ENCODE measurements at places on chromosomes 2 and 18.

GRCh38 chr2:8506746-8507145 lies 175.1 kb upstream of the ID2 start:
- DNase-seq, result no peak

GRCh38 chr2:28810384-28811285 lies at the start of gene SPDYA:
SPDYA (plus strand) TSS chr2:28810834; CDS start chr2:28816015, 5,181 bp downstream.
- peak; percentile 69 for DNase-seq

- no peak for DNase-seq
These were observed 120.7 kb downstream of the INHBB start for GRCh38 chr2:120466704-120467054.

DNA sequence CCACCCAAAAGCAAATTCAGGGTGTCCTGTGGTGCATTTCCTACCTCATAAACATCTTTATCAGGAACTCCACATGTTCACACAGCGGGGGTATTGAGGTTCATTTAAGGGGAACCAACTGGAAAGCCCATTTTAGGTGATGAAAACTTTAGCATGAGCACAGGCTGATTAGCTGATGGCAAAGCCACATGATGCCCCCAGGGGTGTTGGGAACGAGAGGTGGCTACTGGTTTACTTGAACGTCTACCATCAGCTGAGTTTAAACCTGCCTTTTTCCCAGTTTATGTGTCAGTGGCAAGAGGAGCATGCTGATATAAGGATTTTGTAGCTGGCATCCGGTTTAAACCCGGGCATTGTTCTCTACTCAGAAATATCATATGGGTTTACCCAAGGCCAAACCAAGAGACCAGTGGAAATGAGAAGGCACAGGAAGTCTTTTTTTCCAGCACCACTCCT lies 54.5 kb upstream of the UPP2 start:
- DNase-seq, result no peak

DNA sequence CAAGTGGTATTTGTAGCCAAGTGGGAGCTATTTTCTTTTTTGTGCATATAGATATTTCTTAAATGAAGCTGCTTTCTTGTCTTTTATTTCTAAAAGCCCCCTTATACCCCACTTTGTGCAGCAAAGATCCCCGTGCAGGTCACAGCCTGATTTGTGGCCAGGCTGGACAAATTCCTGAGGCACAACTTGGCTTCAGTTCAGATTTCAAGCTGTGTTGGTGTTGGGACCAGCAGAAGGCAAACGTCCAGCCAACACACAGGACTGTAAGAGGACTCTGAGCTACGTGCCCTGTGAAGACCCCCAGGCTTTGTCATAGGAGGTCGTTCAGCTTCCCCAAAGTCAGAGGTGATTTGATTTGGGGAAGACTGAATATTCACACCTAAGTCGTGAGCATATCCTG lies 21.9 kb downstream of the FOSL2 start:
- DNase-seq, result no peak

DNA sequence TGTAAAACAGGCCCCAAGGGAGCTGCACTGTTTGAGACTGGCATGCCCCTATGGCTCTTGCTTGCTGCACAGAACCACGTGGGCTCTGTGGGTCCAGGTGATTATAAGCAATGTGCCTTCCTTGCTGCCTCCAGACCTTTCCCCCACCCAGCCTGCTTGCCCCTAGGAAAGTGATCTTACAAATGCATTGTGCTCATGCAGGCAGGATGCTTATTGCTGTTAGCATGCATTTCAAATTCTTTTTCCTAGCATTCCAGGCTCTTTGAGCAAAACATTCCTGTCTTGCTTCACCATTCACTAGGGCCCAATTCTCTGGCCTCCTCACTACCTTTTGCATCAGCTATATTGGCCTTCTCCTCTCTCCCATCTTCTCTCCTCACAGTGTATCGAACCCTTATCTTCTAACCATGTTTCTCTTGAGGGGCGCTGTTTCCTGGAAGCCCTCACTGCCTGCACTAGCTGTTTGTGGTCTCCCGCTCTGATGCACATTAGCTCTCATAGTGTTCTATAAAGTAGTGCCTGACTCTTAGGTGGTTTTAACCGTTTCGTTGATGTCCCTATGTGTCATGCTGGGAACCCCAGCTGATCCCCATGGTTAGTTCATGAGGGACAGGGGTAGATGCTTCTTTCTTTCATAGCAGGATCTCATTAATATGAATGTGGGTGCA lies 152.9 kb upstream of the EPAS1 start:
- DNase-seq, result no peak

- DNase-seq, result no peak
These were observed 256.4 kb upstream of the NETO1 start for GRCh38 chr18:73124175-73124574.

GRCh38 chr18:2301316-2301715 lies 270.0 kb downstream of the METTL4 start:
- DNase-seq, result no peak

DNA sequence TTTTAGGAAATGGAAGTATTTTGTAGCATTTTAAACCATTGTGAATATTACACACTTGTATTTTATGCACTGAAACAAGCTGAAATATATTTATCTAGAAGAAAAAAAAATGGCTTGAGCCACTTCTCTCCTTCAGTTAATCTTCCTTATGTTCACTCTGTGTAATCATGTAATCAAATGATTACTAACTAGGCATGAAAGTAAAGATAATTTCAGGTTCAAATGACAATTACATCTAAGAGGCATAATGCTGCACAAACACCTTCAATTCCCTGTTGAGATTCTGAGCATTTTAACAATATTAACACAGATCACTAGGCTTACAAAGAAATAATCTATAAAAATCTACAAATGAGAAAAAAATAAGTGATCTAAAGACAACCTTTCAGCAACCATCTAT lies 119.6 kb upstream of the ITGB6 start:
- DNase-seq, result no peak

- DNase-seq, result no peak
These were observed 217.7 kb downstream of the EIPR1 start for GRCh38 chr2:3159782-3160545.

DNA sequence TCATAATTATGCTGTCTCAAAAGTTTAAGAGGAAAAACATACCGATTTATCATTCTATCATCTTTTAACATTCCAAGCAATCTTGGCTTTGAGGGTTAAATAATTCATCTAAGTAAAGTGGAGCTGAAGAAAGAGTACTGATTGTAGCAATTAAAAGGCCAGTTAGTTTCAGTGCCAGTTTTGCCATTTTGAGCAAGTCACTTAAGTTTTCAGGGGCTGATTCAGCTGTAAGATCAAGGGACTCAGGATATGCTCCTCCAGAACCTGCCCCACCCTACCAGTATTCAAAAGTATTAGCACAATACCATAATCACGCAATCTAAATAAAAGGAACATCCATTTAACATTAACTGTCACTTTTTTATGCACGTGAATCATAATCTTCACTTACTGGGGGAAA lies 1.9 kb downstream of the SS18 start:
- DNase-seq, result no peak

GRCh38 chr2:96320728-96321622 lies 4.1 kb upstream of the ITPRIPL1 start:
- peak; percentile 5 for DNase-seq

DNA sequence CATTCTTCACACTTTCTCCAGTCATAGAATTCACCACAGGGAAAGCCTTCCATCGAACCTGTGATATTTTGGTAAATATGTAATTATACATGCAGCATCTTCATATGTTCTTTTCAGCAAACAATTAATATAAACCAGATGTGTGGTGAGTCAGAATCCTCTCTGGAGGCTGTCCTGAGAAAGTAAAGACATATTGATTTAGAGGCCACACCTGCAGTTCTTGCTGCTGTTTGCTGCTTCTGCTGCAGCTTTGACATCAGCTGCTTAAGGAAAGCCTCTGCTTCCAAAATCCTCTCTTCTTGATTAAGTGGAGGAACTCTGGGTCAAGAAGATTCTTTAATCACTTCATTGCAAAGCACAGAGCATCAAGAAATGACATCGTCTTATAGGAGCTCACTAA lies 568.8 kb upstream of the ZEB2 start:
- no peak for DNase-seq

GRCh38 chr2:126971162-126971480 lies 72.4 kb downstream of the TEX51 start:
- DNase-seq, result no peak

GRCh38 chr2:12856934-12857601 lies 140.3 kb downstream of the TRIB2 start:
- no peak for DNase-seq

DNA sequence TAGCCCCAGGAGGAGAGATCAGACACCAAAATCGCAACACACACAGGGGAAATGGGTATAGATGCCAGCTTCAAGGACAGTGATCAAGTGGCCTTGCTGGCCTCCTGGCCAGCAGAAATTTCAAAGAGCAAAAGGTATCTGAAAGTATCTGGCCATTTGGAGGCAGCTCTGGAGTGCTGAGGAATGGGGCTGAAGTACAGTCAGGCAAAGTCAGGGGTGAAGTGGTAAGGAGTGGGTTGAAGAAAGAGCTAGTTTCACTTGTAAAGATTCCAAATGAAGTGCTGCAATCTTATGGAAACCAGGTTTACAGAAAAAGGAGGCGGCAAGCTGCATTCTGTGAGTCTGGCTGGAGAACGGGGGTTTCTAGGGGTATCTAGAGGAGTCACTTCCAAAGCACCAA lies 19.2 kb upstream of the PCBP1 start:
- DNase-seq, result no peak

GRCh38 chr2:101736861-101737291 lies 39.4 kb downstream of the MAP4K4 start:
- no peak for DNase-seq

GRCh38 chr2:96143231-96143847 lies 1.9 kb downstream of the DUSP2 start:
- DNase-seq, result no peak

- DNase-seq, result no peak
These were observed 5.4 kb downstream of the NEB start for GRCh38 chr2:151728804-151729414.

- DNase-seq, result no peak
These were observed 1046.0 kb upstream of the TMEFF2 start for GRCh38 chr2:193240752-193241151.

- DNase-seq, result no peak
These were observed 19.0 kb downstream of the ETAA1 start for GRCh38 chr2:67416136-67416535.

DNA sequence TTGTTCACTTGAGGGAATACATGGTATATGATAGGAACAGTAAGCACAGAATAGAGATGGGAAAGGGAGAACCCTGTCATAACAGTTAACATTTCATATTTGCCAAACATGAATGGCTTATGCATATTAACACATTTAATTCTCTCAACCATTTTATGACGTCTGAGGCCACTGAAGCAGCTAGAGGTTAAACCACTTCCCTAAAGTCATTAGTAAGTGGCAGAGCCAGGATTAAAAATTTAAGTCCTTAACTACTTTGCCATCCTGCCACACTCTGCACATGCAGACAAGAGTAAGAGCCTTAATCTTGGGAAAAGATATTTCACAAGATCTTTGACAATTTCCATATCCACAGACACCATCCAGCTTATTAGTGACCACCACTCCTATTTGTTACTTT lies 2.1 kb downstream of the LIPT1 start:
- DNase-seq, result no peak

DNA sequence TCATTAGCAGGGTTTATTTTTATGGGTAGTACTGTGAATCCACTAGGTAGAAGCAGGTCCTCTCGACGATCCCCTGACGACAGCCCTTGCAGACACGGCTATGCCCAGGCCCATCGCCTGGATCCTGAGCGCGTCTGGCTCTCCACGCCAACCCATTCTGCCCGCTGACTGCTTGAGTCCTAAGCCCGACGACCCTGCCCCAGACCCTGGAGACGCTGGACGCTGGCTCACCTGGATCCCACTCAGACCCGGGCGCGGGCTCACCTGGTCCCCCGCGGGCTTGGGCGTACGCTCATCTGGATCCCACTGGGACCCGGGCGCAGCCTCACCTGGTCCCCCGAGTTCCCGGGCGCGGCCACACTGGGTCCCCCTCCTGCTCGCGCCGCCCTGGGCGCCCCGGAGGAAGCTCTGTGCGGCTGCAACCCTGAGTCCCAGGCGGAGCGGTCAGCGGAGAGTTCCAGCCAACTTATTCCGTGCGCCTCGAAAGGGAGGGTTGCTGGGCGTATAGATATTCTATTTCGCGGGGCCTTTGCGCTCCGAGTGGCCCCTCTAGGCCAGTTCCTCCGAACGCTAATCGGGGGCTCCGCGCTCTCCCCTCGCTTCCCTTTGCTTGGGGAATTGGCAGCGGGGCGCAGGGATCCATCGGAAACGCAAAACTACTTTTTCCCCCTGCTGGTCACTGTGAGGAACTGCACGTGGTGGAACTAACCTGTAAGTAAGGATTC lies 22.4 kb upstream of the RMP24 start:
- no peak for DNase-seq
